ENCODE measurements at places on chromosomes 3 and 15. TPM values are rescaled to one million over a fixed set of nuclear protein-coding genes. Genes with fewer than 3 reads are reported as not detected.

Gene DPPA2
- not detected for total RNA-seq

Gene MFGE8
- 38.6 TPM for total RNA-seq

Gene EXOG
- total RNA-seq, result 12.0 TPM

Gene PLA1A
- 0.58 TPM for total RNA-seq

Gene EPHB3
- 40.1 TPM for total RNA-seq

Gene PSTPIP1
- 3.7 TPM for total RNA-seq

Gene ANKRD63
- total RNA-seq, result not detected

Gene ALDH1L1
- 25.6 TPM for total RNA-seq

Gene DNASE1L3
- 6.2 TPM for total RNA-seq

Gene TRIM71
- not detected for total RNA-seq

Gene GOLGA8J
- total RNA-seq, result not detected

Gene ALPK3
- total RNA-seq, result 0.74 TPM

Gene SPTSSB
- 1.6 TPM for total RNA-seq

Gene SKOR1
- 0.19 TPM for total RNA-seq

Gene CAMK2N2
- not detected for total RNA-seq

Gene RETNLB
- total RNA-seq, result 97.9 TPM

- no peak for DNase-seq
Observed at GRCh38 chr3:89841041-89841440, 733.6 kb downstream of the EPHA3 start.

- no peak for DNase-seq
Observed at GRCh38 chr3:43998836-43999727, 242.6 kb upstream of the TOPAZ1 start.

GRCh38 chr3:178669758-178670157, 133.5 kb downstream of the KCNMB2 start:
- DNase-seq, result no peak

DNA sequence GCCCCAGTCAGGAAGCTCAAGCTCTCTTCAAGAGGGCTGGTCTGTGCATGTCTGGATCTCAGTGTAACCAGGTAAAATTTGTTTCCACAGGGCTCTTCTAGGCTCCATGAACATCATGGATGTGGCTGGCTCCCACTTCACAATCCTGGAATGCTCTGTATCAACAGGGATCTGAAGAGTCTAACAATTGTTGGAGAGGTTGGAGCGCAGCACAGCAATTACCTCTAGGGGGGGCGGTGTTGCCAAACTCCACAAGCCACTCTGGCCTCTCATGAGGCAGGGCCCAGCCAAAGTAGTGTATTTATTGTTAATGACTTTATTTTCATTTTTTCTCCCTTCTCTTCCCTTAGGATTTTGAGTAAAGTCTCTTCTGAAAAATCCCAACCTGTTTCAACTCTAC, 6.1 kb upstream of the EIF2B5 start:
- peak; percentile 26 for DNase-seq

GRCh38 chr3:76943058-76943457, 96.8 kb upstream of the ROBO2 start:
- DNase-seq, result no peak

DNA sequence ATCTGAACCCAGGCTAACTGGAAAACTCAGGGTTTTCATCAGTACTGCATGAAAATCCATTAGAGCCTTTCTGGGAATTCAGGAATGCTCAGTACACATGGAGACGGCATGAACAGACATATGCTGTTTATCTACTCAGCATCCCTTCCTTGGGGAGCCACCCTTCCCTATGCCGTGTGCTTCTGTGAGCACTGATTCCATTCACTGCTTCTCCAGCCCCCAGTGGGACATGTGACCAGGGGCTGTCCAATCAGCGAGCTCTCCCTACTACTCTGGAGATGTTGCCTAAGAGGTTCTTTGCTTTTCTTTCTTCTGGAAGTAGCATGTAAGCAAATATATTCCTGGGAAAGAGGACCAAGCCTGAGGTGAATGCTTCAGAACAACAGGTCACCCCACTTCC, 5.6 kb upstream of the PCOLCE2 start:
- DNase-seq, result no peak

DNA sequence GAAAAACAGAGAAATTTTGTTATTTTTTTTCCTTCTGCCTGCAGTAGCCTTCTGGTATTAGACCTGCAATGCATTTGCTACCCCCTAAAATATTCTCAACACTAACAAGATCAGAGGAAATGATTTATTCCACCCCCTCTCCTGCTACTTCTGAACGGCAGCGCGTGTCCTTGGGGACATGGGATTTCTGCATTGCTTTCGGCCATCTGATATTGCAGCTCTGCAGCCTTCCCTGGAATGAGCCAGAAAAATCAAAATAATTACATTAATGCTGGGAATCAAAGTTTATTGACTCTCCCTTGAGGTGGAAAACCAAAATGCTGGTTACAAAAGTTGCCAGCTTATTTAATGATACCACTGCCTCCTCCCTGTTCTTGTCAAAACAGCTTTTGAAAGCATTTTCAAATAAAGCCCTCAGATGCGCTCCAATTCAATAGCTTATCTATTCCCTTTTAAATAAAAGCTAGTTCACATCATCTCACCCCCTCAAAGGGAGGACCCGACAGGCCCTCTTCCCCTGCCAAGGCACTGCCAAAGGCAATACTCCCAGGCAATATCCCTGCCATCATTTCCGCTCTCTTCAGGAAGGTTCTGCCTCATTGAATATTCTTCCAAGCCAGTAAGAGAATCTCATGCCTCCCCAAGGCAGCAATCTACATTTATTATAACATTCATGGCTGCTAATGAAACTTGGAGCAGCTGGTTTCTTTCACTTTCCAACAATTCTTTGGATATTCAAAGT, 96.6 kb downstream of the FHIT start:
- no peak for DNase-seq

DNA sequence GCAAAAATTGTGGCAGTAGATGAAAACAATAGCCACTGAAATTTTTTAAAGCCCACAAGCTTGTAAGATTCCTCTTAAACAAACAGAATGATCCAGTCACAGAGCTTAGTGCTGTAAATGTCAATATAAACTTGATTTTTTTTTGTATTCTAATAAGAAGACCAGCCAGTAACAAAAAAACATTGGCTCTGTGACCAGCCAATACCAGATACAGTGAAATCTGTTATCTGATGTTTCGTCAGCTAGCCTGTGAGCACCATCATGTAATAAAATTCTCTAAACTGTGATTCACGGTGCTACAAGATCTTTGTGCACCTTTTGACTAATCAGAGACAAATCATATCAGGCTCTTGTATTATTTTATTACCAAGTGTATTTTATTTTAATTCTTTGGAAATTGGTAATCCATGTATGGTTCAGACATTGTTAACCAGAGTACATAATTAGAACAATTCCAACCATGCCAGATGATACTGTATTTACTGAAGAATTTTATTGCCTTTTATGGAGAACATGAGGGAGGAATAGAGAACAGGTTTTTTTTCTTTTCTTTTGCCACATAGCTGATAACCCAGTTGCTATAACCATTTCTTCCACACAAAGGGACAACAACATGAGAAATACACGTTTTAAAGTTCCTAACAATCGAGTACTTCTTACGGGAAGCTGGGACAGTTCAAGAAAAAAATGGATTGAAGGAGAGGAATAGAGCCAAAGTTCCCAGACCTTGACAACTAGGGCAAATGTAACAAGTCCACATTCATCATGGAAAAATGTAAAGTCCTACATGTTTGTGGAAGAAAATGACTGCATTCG, 71.9 kb downstream of the FILIP1L start:
- no peak for DNase-seq

DNA sequence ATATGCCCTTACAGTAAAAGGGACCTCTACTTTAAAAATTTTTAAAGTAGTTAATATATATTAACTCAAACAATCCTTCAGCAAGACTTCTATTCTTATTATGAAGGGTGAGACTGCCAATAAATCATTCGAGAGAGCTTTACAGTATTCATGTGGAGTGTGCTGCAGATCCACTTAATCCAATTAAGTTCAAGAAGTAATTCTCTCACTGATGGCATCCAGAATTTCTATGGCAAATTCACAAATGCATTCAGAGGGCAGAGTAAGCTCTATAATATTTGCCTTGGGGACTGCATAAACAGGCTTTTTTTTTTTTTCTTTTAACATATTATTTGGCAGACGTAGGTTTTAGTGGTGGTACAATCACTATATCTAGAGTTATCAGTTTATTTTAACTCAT, 692.0 kb downstream of the NLGN1 start:
- DNase-seq, result no peak

DNA sequence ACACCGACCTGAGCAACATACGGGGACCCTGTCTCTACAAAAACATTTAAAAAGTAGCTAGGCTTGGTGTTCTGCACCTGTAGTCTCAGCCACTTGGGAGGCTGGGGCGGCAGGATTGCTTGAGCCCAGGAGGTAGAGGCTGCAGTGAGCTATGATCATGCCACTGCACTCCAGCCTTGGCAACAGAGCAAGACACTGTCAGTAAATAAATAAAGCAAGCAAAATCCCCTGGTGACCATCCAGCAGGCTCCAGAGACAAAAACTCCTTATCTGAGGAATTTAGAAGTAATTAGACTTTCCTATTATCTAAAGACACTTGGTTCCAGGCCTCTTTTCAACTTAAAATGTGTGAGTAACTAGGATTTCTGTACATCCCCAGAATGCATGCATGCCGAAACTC, 29.5 kb upstream of the ZNF774 start:
- DNase-seq, result no peak

GRCh38 chr3:119883461-119884160, 101.7 kb downstream of the NR1I2 start:
- DNase-seq, result no peak

DNA sequence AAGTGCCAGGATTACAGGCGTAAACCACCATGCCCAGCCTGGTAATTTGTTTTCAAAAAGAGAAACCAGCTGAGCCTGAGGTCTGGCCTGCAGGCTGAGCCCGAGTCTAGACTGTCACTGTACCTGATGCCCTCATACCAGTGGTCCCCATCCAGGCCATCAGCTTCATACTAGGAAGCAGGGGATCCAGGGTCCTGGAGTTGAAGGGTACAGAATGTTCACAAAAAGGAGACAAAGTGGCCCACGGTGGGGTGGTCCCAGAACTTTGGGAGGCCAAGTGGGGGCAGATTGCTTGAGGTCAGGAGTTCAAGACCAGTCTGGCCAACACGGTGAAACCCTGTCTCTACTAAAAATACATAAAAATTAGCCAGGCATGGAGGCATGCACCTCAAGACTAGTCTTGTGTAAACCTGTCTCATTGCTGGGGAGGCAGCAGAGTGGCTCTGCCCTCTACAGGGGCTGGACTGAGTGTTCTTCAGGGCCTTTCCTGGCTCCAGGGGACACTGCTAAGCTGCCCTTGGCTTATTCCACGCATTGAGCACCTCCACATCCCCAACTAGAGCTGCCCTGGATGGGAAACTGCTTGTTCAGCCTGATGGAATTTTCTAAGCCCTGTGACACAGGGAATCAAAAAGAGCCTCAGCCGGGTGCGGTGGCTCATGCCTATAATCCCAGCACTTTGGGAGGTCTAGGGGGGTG, 7.9 kb upstream of the HHATL start:
- no peak for DNase-seq

- peak; percentile 86 for DNase-seq
Observed at GRCh38 chr3:66376568-66376967, 124.3 kb downstream of the LRIG1 start.

- no peak for DNase-seq
Observed at GRCh38 chr3:4977853-4978203, 1.4 kb upstream of the BHLHE40 start.

- no peak for DNase-seq
Observed at GRCh38 chr3:31724116-31724515, 191.4 kb downstream of the STT3B start.

GRCh38 chr3:66836363-66837152, 161.5 kb upstream of the KBTBD8 start:
- no peak for DNase-seq

GRCh38 chr3:107284612-107285011, 92.6 kb upstream of the CCDC54 start:
- DNase-seq, result no peak

GRCh38 chr3:98038876-98039275, 3.8 kb upstream of the GABRR3 start:
- DNase-seq, result no peak

DNA sequence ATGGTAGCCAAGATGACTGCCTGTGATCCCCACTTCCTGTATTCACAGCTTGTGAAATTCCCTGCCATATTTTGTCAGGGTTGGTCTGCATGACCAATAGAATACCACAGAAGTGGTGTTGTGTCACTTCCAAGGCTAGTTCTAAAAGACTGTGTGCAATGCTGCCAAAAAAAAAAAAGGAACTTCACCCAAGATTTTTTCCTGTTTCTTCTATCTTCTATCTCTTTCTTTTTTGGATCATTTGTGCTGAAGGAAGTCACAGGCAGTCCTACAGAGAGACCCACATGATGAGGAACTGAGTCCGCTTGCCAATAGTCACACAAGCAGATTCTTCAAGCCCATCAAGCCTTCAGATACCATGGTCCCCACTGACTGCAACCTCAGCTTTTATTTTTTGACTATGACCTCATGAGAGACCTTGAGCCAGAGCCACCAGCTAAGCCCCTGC, 18.1 kb upstream of the RAF1 start:
- DNase-seq, result no peak

- no peak for DNase-seq
Observed at GRCh38 chr15:92112180-92112579, 258.7 kb downstream of the SLCO3A1 start.

DNA sequence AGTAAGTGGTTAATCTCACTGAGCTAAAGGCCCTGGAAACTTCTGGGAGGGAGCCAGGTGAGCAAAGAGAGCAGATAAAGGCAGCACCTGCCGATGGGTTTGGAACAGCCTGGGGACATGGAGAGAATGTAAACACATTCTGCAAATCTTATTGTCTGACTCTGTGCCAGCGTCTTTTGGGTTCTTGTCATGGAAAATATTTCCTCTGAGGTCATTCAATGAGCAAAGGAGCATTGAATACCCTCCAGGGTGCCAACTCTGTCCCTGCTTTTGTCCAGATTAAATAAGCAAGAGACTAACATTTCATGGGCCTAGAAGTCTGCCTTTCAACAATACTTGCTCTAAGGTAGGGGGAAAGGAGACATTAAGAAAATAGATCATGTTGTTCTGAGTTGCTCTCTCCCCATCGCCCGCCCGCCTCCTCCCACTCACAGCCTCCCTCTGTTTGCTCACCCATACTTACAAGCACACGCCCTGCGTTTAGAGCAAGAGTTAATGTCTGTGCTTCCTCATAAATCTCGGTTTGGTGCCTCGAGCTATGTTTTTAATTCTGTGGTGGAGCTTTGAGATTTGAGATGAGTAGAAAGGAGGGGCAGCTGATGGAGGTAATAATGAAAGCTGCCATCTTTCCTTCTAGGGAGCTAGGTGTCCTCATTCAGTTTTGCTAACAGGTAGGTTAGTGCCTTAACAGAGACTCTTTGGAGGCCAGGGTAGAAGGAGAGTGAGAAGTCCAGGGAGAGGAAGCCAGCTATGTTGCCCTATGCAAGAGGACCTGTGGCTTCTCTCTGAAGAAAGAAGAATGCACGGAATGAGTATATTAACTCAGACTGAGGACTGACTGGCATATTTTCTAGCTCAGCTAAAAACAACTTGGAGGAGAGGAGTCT, 132.9 kb downstream of the TPRG1 start:
- DNase-seq, result peak; percentile 88

Measured in colonic mucosa (tissue), 4 donors.